Activated CD8-positive, alpha-beta memory T cell treated with anti-CD3 and anti-CD28 coated beads for 1 hour (primary cell): ENCODE measurements at places on chromosomes 11 and 22.

DNA sequence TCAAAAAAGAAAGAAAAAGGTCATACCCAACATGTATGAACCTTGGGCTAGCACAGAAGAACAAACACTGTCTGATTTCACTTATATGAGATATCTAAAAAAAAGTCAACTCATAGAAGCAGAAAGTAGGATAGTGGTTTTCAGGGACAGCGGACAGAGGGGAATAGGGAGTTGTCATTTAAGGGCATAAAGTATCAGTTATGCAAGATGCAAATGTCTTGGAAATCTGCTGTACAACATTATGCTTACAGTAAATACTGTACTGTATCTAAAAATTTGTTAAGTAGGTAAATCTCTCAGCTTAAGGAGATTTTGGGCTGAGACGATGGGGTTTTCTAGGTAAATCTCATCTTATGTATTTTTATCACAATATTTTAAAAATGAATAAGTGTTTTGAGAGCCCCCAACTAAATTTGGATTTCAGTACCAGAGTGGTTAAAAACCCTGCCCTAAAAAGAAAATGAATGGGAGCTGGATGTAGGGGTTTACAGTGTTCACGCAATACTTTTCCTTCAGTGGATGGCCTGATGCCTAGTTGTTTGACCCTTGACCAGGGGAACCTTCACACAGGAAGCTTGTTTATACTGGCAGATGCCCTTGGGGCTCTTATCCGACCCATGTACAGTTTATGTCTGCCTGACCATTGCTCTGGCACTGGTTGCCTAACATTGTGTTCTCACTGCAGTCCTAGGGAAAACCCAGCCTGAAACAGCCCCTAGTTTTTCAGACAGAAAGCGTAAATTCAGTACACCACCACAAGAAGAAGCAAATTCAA is 34.8 kb downstream of the SLC22A9 start:
- no peak for DNase-seq

DNA sequence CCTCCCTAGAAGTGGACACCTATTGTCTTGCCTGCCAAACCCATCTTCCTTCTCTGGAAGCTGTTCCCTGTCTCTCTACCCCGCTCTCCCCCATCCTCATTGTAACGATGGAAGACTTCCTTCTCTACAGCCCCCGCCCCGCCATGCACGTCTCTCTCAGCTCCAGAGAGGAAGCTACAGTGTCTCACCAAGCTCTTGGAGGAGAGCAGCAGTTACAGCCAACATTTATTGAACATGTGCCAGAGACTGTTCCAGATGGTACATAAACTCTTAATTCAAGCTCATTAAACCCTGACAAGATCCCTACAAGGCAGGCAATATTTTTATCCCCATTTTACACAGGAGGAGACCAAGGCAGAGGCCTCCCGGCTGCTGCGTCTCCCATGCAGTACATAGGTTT is 15.1 kb downstream of the MCHR1 start:
- DNase-seq = no peak

DNA sequence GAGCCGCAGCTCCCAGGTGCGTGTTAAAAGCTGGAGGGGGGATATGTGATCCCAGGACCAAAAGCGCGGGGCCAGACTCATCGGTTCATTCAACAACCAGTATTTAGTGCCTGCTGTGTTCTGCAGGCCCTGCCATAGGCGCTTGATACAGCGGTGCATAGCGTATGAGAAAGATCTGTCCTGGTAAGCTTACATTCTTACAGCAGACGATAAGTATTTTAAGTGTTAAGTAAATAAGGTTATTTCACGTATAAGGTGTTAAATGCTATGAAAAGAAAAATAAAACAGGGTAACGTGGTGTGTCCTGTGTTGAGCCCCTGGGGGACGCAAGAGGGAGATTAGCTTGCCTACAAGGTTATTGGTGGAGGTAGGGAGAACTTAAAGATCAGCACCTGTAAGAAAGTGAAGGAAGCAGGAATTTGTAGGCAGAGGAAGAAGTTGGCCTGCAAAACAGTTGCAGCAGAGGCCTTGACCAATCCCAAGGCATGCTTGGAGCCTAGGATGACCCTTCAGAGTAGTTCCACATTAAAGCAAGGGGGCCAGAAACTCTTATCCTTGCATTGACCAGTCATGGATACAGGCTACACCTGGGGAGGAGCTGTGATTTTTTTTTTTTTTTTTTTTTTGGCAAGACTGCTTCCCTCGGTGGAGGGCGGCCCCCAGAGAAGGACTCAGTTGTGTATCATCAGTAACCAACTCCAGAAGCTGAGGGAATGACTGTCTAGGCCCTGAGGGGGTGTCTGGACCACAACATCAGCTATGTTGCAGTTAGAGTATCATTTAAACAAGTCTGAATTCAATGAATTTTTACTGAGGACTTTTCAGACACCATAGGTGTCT is 487 bp upstream of the LIPT2 start:
- DNase-seq = no peak

- no peak for DNase-seq
Measured at GRCh38 chr11:59678813-59679165, 10.0 kb upstream of the PATL1 start.

DNA sequence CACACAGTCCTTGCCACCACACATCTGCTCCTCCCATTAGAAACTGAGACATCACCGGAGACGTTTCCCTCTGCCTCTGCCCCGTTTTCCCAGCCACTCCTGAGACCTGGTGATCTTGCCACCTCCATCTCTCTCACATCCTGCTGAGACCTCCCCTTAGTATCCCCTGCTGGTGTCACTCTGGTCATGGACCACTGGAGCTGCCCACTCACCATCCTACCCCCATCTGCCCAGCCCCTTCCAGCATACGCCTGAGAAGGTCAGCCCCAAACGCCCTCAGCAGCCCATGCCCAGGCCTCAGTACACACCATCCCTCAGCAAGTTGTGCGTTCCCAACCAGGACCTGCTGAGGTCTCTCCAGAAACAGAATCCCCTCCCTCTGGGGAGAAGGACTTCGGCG is 64.3 kb downstream of the SHANK2 start:
- no peak for DNase-seq

DNA sequence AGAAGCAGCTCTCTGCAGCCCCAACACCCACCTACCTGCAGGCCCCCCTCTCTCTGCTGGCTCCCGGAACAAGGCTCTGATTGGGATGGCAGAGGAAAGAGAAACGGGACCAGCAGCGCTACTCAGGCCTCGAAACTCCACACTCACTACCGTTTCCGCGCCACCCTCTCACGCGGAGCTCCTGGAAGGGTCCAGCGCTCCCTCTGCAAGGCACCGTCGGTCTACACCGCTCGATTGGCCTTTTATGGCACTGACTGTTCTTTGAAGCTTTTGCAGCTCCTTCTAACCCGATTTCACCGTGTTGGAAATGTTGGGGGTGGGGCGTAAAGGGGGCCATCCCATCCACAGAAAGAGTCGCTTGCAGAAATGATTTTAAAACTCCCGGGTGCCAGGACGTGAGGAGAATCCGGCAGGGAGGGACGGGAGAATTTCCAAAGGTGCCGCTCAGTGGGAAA is 323 bp upstream of the PANX1 start:
- DNase-seq = peak; percentile 16

- no peak for DNase-seq
Measured at GRCh38 chr11:128022007-128022368, 565.4 kb downstream of the ETS1 start.

GRCh38 chr22:44541671-44542319 is 43.8 kb upstream of the RTL6 start:
- no peak for DNase-seq

- no peak for DNase-seq
Measured at GRCh38 chr22:27937453-27937852, 18.4 kb upstream of the PITPNB start.

DNA sequence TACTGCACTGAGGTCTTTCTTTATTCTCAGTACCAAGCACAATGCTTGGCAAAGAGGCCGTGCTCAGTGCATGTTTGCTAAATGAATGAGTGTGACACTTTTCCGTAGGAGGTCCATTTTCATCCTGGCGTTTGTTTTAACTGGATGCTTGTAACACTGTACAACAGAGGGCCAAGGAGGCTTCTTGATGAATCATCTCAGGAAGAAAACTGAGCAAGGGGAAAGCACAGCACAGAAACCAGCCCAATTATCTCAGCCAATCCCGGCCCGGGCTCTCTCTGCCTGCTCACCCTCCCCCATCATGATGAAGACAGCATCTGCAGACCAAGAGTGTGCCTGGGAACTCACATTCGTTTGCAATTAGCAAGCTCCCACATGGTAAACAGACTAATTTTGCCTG is 570.3 kb downstream of the OPCML start:
- no peak for DNase-seq

DNA sequence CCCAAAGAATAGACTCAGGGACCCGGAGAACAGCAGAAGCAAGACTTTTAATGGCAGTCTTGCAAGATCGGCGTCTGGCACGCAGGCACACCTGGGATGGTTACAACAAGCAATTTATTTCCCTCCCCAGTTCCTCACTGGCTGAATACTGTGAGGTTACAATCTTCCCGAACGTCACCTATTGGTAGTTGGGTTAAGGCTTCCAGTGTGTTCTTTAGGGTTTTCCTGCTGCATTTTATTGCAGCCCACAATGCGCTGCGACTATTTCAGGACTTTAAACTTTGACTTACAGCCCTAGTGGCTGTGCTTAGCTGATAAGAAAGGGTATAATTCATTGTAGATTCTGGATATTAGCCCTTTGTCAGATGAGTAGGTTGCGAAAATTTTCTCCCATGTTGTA is 11.5 kb upstream of the TRIM68 start:
- DNase-seq = no peak

DNA sequence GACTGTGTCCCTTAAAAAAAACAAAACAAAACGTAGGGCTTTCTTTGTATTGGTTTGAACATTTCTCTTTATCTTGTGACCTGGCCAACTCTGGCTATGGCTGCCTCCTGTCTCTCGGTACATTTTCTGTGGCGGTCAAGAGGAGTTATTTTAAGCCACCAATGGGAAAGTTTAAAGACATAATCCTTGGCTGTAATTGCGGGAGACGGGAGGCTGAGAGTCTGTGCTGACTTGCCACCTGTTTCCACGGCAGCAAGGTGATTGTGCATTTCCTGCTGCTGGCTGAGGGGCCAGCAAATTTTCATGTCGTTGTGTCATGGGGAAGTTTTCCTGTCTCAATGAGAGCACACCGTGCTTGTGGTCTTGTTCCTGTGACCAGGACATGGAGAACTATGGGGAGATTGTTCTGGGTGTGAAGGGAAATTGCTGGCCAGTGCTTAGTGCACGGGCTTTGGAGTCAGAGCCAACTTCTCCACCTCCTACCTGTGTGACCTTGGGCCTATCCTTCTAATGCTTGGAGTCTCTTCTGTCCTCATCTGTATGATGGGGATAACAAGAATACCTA is 11.0 kb downstream of the PTPRJ start:
- no peak for DNase-seq

GRCh38 chr11:95156133-95156721 is 66.6 kb downstream of the ENDOD1 start:
- DNase-seq = no peak

DNA sequence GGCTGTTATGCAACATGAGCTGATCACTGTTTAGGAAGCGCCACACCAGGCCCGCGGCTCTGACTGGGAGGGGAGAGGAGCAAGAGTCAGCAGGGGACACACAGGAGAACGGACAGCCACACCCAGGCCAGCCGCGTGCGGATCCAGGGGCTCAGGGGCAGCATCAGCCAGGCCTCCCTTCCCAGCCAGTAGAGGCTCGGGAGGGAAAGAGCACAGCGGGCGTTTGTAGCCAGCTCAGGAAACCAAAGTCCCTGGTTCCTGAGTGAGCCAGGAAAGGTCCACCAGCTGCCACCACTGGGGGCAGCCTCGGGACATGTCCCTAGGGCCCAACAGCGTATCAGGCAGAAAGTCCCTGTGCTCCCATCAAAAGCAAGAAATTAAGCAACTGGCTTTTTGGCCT is 71.8 kb upstream of the PITPNB start:
- no peak for DNase-seq

DNA sequence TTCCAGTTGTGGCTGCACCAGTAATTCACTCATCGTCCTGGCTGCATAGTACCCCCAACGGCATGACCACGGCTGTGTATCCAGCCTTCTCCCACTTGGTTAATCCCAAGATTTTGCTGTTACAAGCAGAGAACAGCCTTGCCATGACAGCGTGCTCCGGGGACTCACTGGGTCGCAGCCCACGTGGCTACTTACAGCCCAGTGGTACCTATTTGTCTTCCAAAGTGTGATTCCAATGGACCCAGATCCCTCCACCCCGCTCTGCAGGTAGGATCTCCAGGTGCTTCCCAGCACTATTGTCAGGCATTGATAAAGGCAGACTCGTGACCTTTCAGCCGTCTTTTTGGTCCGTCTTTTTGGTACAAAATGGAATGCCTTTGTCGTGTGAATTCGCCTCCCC is 119.0 kb upstream of the FGF3 start:
- DNase-seq = no peak

GRCh38 chr11:39236916-39237315 is 2222.5 kb downstream of the LRRC4C start:
- no peak for DNase-seq

- no peak for DNase-seq
Measured at GRCh38 chr11:66888282-66888681, 31.4 kb downstream of the LRFN4 start.

GRCh38 chr11:9315078-9315688 is 790 bp upstream of the TMEM41B start:
- no peak for DNase-seq

DNA sequence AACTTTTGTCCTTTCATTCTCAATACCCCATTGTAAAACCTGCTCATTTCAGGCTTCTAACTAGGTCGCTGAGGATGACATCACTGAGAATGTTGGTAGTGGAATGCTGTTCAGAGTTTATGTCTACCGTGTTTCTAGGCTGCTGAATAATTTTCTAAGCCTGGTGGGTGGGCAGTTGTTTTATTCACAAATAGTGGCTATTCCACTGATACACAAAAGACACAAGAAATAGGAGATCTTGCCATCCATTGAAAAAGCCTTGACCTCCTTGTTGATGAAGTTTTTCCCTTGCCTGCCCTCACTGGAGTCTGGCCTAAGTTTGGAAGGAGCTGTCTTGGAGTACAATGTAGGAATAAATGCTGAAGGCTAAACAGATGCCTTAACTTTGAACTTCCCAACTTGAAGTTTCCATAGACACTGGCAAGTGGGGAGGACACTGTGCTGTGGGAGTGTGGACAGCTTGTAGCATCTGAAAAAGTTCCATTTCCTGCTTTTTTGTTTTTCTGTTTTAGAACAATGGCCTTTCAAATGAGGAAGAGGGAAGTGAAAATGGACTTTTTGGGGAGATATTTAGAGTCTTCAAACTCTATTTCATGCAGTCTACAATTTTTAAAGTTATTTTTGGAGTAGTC is 59.2 kb downstream of the TRIM44 start:
- no peak for DNase-seq

DNA sequence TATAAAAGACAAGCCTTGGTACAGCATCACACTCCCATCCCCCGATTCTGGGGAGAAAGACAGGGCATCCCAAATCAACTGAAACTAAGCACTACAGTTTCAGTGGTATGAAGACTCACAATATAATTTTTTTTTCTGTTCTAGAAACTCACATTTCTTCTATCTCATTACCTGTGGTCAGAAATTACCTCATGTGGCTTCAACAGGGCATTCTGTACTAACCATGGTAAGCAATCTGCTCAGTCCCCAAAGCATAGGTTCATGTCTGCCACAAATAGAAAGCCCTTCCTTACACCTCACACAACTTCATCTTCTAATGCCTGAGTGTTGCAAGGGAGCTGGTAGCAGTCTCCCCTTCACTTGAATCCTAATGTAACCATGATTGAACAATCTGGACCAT is 147.4 kb upstream of the POU2AF2 start:
- no peak for DNase-seq

- no peak for DNase-seq
Measured at GRCh38 chr11:111001986-111002611, 243.4 kb upstream of the POU2AF2 start.
